ENCODE measurements at places on chromosomes 16 and 17. TPM values are rescaled to one million over a fixed set of nuclear protein-coding genes. Genes with fewer than 3 reads are reported as not detected.
A peak's percentile ranks its signal among the peaks of the same experiment; 100 is the strongest.

DNA sequence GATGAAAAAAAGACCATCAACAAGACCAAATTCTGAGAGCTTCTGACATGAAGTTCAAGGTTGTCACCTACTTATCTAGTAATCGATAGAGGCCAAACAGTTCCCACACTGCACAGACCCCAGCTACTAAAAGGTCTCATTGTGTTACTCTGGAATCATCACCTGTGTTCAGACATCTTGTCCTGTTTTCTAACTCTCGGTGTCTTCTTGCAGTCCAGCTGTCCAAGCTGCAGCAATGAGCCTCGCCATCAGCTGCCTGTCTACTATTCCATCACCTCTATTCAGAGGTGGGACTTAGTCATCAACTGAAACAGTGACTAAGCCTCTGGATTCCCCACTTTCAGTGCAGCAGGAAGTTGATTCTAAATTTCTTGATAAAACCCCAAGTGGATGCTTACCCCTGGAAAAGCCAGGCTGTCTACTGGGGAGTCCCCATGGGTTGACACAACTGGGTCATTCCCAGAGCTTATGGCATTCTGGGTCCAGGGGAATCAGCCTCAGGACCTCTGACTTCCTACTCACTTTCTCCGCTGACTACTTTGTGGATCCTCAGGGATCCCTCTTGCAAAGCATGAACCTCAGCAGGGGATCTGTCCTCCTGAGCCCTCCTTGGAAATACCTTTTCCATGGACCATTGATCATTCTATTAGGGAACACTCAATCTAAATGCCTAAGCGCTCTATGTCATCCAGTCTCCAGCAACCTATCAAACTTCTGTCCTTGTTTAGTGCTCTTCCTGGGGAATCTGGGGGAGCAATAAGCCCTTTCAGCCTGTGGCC, 46.5 kb downstream of the HNF1B start:
- DNase-seq = no peak

- DNase-seq = no peak
These were observed 85.0 kb downstream of the GRIN2A start for GRCh38 chr16:10097271-10097670.

- no peak for DNase-seq
These were observed 351.7 kb downstream of the NPIPA8 start for GRCh38 chr16:17984810-17985209.

- no peak for DNase-seq
These were observed 8.8 kb downstream of the SBK1 start for GRCh38 chr16:28301154-28301553.

DNA sequence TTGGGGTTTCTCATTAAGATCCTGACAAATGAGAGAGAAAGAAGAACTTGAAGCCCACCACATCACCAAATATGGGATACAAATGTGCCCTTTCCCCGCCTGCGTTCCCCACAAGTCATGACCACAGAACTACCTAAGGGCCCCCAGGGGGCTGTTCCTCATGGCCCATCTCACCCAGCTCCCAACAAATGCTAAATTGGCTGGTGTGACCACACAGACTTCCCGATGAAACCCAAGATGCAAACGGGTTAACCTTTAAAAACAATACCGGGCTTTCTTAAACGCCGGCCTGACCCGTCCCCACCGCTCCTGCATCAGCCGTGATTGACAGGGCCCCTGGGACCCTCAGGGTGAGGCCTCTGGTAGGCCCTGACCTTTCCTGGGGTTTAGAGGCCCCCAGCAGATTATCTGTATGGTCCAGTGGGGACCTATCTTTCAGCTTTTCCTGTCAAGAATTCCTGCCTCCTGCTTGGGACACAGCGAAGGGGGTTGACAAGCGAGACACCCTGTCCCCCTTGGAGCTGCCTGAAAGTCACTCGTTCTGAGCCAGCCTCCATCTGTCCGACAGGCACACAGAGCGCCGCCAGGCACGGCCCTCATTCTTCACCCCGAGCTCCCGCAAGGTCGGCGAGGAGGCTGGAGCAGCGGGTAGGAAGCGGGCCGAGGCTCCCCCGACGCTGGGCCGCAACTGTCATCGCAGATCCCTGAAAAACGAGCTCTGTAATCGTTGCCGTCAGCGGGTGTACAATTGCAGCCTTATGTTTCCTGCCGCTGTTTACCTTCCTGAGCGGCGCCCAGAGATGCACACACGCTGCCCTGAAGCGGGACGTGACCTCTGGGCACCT, 300.1 kb downstream of the FOXL1 start:
- DNase-seq = no peak

DNA sequence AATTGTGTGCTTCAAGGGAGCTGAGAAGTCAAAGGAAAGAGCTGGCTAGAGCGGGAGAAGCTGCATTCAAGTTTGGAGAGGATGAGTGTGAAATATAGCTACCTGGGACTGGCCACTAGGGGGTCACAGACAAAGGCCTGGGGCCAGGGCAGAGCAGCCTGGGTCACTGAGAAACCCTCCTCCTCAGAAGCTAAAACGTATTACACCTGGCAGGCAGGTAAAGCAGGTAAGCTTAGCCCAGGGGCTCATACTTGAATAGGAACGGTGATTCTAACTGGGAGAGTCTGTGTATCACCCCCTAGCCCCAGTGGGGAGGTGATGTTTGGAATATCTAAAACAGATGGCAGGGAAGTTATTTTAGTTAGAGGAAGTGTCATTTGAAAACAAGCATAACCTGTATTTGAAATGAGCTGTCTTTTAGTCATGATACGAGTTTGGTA, 6.8 kb downstream of the KRT37 start:
- no peak for DNase-seq

DNA sequence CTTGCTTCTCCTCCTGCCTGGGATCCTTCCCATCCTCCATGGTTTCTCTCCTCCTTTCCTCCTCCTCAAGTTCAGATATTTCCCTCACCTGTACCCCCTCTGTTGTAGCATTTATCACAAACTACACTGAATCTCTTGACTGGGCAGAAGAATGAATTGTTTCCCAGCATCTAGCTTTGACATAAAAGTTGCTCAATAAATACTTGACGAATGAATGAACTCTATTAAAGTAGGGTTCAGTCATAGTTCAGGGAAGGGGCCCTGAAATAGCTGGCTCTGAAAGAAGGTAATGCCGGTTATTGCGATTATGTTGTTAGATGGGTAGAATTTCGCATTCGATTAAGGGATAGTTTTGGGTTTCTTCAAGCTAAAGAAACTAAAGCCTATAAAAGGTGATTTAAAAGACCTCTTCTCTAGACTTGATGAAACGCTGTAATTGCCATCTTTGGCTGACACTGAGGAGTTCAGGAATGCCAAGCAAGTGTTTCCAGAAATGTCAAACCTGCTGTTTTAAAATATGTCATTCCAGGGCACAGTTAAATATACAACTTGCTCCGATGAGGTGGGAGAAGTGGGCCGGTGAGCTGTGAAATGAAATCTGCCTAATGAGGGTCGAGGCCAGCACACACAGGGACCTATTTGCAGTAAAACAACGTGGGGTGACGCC, 1.0 kb upstream of the CPD start:
- DNase-seq = no peak

GRCh38 chr16:88282564-88283395, 100.0 kb upstream of the ZNF469 start:
- peak; percentile 22 for DNase-seq

DNA sequence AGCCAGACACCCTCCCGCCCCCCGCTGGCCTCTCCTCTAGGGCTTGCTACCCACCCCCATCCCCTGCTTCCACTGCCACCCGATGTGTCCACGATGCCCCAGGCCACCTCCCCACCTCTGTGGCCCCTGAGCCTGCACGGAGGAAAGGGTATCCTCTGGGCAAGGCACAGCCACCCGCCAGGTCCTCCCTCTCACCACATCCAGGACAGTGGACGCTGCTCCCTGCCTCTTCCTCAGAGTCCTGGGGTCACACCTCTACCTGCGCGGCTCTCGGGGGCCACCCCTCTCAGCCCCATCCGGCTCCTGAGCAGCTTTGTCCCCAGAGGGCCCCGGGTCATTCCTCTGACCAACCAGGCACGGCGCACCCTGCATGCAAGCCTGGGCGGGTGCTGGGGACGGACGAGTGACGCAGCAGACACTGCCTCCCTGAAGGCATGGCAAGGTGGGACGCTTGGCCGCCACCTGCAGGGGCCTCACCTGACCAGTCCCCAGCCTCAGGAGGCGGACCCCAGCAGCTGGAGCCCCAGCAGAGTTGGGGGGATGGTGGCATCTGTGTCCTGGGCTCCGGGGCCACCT, 24.8 kb downstream of the FLYWCH1 start:
- no peak for DNase-seq

DNA sequence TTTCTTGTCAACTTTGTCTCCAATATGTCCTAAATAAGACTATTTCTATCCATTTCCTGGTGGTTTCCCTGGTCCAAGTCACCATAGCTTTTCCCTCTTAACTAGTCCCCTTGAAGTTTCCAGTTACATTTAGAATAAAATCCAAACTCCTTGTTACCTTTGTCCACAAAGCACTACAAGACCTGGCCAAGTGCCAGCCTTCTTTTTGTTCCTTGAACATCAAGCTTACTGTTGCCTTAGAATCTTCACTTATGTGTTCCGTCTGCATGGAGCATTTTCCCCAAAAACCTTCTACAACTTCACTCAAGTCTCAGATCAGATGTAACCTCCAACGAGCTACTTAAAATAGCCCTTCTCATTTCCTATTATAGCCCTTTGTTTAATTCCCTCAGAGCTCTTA, 101.4 kb downstream of the ITFG1 start:
- no peak for DNase-seq

DNA sequence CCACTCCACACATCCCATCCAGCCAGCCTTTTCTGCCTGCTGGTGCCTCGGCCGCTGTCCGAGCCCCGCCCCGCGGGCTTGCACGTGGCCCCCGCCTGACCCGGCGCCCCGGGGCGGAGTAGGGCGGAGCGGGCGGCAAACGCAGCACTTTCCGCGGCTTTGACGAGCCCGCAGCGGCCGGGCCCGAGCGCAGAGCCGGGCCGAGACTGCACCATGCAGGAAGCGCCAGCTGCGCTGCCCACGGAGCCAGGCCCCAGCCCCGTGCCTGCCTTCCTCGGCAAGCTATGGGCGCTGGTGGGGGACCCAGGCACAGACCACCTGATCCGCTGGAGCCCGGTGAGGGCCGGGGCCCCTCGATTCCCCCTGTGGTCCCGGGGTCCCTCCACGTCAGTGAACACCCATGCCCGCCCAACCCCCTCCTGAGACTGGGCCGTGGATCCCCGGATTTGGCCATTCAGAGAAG, at the start of gene HSF4:
Gene HSF4, plus strand, starts transcription at position 147 of the 463 bp plus-strand sequence. Its CDS starts 67 bp downstream, at position 214.
- peak; percentile 86 for DNase-seq

DNA sequence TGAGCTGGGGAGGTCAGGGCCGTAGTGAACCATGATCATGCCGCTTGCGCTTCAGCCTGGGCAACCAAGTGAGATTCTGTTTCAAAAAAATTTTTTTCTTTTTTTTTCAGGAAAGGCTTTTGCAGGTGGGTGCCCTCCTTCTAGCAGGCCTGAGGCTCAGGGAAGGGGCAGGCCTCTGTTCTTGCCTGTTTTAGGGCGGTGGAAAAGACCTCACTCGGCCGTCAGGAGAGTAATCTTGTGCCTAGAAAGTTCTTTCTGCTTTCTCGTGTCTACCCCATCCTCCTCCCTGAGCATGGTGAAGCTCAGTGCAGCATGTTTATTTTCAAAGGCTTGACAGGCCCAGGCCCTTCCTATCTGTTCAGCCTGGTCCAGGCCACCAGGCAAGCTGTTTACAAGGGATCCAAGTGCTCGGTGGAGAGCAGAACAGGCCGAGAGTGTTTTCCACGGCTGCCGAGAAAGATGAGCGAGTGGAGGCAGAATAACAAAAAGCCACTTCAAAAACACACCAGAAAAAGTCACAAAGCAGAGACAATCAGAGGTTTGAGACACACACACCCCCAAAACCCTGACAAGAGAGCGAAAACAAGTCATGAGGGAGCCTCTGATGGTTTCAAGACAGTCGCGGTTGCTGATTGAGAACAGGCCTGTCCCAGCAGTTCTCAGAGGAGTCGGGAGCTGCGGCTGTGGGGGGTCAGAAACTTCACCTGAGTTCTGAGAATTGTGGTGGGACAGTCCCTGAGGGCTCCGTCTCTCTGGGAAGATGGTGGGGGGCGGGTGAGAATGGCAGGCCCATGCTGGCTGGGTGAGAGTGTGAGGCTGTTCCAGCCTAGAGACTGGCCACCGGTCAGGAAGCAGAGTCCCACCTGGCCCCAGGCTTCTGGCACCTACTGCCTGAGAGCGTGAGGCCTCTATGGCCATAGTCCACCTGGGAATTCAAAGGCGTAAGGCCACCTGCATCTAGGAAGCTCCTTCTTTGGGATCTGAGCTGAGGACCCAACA, 37.5 kb upstream of the CCR7 start:
- DNase-seq = no peak

- DNase-seq = no peak
These were observed 14.5 kb downstream of the PRSS54 start for GRCh38 chr16:58280146-58280845.

DNA sequence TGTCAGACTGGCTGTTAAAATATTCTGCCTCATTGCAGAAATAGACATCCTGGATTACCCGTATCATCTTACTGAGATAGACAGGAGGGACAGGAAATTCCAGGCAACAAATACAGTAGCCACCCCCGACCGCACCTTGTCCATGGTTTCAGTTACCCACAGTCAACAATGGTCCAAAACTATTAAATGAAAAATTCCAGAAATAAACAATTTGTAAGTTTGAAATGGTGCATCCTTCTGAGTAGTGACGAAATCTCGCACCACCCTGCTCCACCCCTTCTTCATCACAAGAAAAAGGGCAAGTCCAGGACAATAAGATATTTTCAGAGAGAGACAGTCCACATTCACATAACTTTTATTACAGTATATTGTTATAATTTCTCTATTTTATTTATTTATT, 23.6 kb upstream of the PRSS54 start:
- no peak for DNase-seq

IFT20 gene
- total RNA-seq = 11.2 TPM

KCNH6 gene
- not detected for total RNA-seq

SOST gene
- total RNA-seq = not detected

KREMEN2 gene
- total RNA-seq = not detected

COX6A2 gene
- 1,514 TPM for total RNA-seq

RASL10B gene
- total RNA-seq = 22.3 TPM

SPNS2 gene
- 10.4 TPM for total RNA-seq

VPS35L gene
- 19.4 TPM for total RNA-seq

CEP112 gene
- 20.7 TPM for total RNA-seq
